Activated T-helper 2 cell treated with anti-CD3 and anti-CD28 coated beads, Interferon-gamma antibody, Interleukin-2, Interleukin-4, amounts not matched to agents 10 μg/mL and 5 μg/mL and 100 μg/mL, durations not matched to agents 14 hours and 24 hours and 36 hours (primary cell): ENCODE measurements at places on chromosomes 2 and 18. TPM values are rescaled to one million over a fixed set of nuclear protein-coding genes. Genes with fewer than 3 reads are reported as not detected.

ECEL1 gene
- 0.50 and 0.78 TPM in 2 replicates for total RNA-seq

APCDD1 gene
- total RNA-seq: not detected in 2 replicates

VWA3B gene
- total RNA-seq: not detected in 2 replicates

ATP6V1B1 gene
- not detected in 2 replicates for total RNA-seq

FLACC1 gene
- total RNA-seq: 0.84 and 1.6 TPM in 2 replicates

NEU2 gene
- total RNA-seq: not detected in 2 replicates

ANKRD29 gene
- not detected in 2 replicates for total RNA-seq

AFF3 gene
- 1.4 and 1.7 TPM in 2 replicates for total RNA-seq

DSG1 gene
- total RNA-seq: not detected in 2 replicates

SLC38A11 gene
- total RNA-seq: not detected in 2 replicates

HK2 gene
- total RNA-seq: 102 TPM in 2 replicates

CFAP65 gene
- total RNA-seq: not detected in 2 replicates

ABCA12 gene
- not detected in 2 replicates for total RNA-seq

ZNF804A gene
- not detected in 2 replicates for total RNA-seq

GAL3ST2 gene
- total RNA-seq: 1.3 and 1.9 TPM in 2 replicates

UGT1A5 gene
- total RNA-seq: not detected in 2 replicates

ERBB4 gene
- total RNA-seq: not detected in 2 replicates
